ENCODE measurements at places on chromosomes 6 and 20.

GRCh38 chr6:4920914-4921410, 82.9 kb downstream of the RPP40 start:
- no peak for DNase-seq

DNA sequence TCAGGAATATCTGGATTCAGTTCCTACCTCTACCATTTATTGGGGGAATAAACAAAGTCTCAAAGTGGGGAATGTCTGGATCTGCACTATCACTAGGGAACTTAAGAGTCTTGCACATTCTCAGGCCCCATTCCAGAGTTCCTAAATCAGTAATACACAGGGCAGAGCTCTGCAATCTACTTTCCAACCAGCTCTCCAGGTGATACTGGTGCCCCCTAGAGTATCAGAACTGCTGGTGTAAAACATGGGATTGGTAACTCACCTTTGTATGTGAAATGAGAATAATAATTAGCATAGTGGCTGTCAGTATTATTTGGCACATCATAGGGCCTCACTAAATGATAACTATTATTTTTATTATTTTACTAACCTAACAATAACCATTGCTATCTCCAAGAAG, 278.8 kb upstream of the IMPG1 start:
- peak; percentile 18 for DNase-seq

DNA sequence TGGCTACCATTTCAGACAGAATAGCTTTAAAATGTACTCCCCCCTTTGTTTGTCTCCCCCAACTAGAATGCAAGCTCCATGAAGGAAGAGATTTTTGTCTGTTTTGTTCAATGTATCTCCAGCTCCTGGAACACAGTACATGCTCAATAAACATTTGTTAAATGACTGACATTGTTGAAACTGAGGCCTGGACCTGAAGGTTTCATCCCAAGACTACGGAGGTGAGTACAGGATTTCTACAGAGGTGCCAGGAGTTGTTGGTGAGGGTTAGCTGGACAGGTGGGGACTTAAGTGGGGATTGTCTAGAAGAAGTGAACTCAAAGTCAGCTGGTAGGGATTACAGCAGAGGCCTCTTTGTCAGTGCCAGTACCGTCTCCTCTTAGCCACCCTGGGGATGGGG, 19.4 kb downstream of the VEGFA start:
- no peak for DNase-seq

- peak; percentile 35 for DNase-seq
Observed at GRCh38 chr6:3001773-3002293, 2.1 kb downstream of the NQO2 start.

DNA sequence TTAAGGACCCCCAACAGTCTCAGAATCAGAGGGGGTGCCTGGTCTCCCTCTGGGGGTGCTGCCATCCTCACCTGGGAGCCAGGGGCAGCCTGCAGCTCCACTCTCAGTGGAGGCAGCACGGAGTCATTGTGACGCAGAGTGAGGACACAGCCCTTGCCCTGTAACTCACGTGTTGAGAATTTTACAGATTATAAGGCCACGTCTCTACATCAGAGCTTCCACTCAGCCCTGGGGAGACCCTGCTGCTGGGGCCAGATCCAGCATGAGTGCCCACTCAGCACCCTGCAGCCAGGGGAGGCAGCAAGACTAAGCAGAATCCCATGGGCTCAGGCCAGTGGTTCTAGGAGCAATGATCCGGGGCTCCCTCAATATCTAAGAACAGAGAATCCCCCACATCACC, 137.4 kb upstream of the AFDN start:
- no peak for DNase-seq

DNA sequence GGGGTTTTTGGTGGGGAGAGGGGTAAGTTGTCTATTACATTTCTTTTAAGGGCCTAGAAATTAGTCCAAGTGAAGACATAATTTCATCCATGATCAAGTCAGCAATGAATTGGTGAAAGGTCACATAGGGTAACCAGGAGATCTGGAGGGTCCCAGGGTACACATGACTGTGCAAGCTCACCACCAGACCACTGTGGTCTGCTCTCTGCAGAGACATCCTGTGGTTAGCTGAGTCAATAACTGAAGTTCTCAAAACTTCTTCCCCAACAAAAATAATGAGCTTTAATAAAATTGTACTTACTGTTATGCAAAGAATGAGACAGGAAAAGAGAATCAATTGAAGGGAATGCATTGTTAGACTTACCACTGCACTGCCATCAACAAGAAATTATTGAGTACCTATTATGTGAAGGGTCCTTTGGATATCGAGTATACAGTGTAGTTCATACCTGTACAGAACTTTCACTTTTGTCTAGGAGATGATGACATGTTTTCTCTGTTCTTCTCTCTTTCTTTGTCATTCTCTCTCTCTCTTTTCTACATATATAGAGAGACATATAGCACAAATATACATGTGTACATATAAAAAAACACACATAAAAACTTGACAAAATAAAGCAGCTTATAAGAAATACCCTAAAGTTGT, 209.8 kb downstream of the GJA1 start:
- DNase-seq = no peak

DNA sequence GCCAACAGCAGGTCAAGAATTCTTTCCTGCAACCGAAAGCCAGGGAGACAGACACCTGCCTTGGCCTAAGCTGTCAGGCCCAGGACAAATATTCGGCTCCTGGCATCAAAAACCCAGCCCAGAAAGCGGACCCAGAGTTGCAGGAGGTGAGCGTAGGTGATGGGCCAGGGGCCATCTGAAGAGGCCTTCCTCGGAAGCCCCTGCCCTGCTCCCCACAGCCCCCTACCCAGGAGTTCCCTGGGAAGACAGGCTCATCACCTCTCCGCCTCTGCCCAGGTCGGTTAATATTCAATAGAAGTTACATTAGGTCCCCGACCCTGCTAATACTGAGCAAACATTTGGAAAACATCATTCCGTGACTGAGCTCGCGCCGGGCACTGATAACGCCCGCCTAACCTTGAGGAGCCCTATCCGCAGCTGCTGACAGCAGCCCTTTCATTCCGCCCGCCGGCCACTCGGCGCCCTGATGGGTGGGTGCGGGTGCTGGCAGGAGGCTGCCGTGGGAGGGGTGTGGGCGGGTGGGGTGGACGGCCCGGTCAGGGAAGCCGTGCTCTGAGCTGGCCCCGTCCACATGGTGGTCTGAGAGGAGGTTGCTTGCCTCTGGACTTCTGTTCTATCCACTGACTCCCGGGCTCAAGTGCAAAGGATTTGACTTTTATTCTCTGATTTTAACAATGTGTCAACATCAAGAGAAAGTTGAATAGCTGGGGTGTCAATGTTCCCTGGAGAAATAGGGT, 55.7 kb downstream of the HNF4A start:
- no peak for DNase-seq

DNA sequence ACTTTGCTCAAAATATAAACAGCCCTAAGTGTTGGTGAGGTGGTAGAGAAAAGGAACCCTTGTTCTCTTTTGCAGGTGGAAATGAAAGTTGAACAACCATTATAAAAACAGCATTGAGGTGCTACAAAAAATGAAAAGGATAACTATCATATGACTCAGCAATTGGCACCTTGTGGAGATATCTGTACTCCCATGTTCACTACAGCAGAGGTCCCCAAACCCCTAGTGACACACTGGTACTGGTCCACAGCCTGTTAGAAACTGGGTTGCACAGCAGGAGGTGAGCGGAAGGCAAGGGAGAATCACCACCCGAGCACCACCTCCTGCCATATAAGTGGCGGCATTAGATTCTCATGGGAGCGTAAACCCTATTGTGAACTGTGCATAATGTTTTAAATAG, 267.4 kb upstream of the THEMIS start:
- DNase-seq = no peak

GRCh38 chr6:28371706-28372451, 22.1 kb downstream of the ZKSCAN3 start:
- no peak for DNase-seq

DNA sequence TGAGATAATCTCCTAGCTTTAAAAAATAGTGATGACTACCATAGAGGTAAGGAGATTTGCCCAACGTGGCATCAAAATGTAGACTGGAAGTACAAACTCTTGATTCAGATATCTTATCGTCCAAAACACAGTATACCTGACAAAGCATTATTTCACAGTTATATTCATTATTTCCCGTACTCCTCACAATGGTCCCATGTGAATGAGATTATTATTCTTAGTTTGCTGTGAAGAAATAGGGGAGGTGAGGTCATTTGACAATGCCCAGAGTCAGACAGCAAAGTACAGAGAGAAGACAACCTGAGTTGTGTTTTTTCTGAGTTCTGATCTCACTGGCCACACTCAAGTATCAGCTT, 1.2 kb upstream of the TFB1M start:
- no peak for DNase-seq

GRCh38 chr6:20370393-20370792, 31.3 kb upstream of the E2F3 start:
- no peak for DNase-seq

DNA sequence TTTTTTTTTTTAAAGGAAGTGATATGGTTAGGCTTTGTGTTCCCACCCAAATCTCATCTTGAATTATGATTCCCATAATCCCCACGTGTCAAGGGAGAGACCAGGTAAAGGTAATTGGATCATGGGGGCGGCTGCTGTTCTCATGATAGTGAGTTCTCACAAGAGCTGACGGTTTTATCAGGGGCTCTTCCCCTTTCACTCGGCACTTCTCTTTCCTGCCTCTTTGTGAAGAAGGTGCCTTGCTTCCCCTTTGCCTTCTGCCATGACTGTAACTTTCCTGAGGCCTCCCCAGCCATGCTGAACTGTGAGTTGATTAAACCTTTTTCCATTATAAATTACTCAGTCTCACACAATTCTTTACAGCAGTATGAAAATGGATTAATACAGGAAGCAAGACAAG, 64.3 kb downstream of the ZFP64 start:
- DNase-seq = no peak

GRCh38 chr6:53795702-53796450, 1.1 kb downstream of the LRRC1 start:
- DNase-seq = peak; percentile 74

- no peak for DNase-seq
Observed at GRCh38 chr20:45181639-45182038, 6.9 kb downstream of the PI3 start.

- DNase-seq = no peak
Observed at GRCh38 chr6:167295495-167296292, 4.6 kb downstream of the UNC93A start.

DNA sequence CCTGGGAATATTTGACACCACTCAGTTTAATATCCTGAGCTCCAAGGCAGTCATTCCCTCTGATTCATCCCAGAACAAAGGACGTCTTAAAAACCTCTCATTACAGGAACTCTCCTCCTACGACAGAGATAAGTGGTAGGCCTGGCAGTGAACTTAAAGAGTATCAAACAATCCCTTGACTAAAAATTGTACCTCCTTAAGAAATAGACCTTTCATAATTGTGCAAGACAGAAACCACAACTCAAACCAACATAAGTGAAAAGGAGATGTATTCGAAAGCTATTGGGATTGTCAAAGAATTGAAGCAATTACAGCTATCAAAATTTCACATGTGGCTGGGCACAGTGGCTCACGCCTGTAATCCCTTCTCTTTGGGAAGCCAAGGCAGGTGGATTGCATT, 19.1 kb upstream of the BNIP5 start:
- DNase-seq = no peak

DNA sequence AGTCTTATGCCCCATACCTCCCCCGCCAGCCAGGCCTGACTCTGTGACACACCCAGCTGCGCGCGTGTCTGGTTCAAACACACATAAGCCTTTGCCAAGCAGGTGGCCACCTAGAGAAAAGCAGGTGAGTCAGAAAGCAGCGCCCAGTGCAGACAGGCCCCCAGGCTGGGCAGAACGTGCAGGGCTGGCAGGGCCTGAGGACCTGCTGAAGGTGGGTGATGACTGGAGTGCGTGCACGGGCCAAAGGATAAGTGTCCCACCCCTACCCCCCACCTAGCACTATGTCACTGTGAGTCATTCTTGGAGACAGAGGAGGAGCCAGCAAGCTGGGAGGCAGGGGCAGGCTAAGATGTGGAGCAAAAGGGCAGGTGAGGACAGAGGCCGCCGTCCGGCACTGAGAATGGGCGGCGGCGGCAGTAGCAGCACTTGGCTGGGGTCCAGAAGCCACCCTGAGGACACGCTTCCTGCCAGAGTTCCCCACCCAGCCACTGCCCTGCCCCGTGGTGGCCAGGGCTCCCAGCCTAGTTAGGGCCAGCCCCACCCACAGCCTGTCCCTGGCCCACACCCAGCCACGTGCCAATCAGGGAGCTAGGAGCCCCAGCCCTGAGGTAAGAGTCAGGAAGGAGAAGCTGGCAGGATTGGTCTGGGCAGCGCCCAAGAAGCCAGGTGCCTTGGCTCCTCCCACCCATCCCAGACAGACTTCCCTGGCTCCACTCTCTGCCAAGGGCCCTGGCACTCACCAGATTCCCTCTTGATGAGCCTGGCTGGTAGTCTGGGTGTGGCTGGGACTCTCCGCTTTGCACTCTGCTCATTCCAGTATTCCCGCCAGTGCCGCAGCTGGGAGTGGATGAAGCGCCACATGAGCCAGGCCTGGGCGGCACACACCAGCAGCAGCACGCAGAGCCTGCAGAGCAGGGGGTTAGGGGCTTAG, 72.7 kb downstream of the TRAM2 start:
- peak; percentile 51 for DNase-seq

DNA sequence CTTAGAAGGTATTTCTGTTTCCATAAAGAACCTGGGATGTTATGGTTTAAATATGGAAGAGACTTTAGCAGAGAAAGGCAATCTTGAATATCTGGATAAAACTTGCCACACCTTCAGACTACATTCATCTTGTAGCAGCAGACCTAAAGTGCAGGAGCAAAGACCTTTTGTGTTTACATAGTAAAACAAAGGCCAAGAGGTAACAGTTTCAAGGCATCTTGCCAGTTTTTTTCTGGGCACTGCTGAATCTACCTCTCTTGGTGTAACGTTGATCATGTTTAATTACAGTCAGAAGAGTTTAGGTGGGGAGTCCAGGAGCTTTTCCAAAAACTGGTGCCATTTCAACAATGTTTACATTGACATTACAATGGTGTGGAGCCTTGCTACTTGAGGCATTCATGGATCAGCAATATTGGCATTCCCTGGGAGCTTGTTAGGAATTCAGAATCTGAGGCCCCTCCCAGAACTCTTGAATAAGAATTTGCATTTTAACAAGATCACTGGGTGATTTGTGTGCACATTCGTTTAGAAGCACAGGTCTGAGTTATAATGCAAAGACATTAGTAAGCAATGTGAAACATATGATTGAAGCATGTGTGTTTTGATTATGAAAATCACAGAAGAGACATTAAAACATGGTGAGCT, 94.5 kb downstream of the F13A1 start:
- DNase-seq = no peak

GRCh38 chr6:98946879-98947410, 801 bp downstream of the FBXL4 start:
- DNase-seq = no peak

- DNase-seq = no peak
Observed at GRCh38 chr20:37494301-37494700, 26.7 kb upstream of the NNAT start.

GRCh38 chr6:169473663-169474062, 220.0 kb upstream of the THBS2 start:
- no peak for DNase-seq

GRCh38 chr6:100700009-100700408, 181.1 kb downstream of the ASCC3 start:
- no peak for DNase-seq

- peak; percentile 23 for DNase-seq
Observed at GRCh38 chr6:128784266-128784665, 98.7 kb upstream of the LAMA2 start.

GRCh38 chr20:48201885-48202284, 416.6 kb upstream of the SULF2 start:
- no peak for DNase-seq

All from NCI-H526 (cell line).